ENCODE measurements at places on chromosomes 4 and X. TPM values are rescaled to one million over a fixed set of nuclear protein-coding genes. Genes with fewer than 3 reads are reported as not detected.

GRCh38 chr4:113766882-113767281 lies 5.3 kb upstream of the CAMK2D start:
- no peak for DNase-seq

DNA sequence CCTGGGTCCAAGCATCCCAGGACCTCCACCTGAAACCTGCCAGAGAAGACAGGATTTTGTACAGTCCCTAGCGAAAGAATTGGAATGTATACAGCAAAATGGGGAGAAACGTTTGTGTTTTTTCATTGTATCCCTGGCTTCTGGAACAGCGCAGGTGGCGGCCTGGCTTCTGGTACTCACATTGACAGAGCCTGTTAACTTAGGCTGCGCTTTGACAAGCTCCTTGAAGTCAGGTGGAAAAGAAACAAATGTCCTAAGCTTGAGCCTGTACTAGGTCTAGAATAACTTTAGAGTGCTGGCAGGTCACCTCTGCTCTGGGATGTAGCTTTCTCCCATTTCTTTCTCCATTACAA lies 343.7 kb upstream of the KLF3 start:
- no peak for DNase-seq

DNA sequence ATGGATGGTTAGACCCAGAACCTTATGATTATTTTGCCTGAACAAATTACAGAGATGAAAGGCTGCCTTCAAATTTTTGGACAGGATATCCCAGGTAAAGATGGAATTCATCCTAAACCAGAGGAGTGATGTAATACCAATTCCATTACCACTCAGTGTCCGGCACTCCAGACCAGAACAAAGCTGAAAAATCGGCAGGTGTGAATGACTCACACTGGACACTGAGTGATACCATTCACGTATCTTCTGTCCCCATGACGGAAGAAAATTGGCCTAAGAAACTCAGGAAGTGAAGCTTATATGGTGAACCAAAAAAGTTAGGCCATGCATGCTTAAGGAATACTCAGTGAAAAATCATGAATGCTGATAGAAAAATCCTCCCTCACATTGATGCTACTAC lies 34.5 kb downstream of the PALLD start:
- no peak for DNase-seq

GRCh38 chr4:53040459-53040815 lies 178.3 kb downstream of the RASL11B start:
- no peak for DNase-seq

DNA sequence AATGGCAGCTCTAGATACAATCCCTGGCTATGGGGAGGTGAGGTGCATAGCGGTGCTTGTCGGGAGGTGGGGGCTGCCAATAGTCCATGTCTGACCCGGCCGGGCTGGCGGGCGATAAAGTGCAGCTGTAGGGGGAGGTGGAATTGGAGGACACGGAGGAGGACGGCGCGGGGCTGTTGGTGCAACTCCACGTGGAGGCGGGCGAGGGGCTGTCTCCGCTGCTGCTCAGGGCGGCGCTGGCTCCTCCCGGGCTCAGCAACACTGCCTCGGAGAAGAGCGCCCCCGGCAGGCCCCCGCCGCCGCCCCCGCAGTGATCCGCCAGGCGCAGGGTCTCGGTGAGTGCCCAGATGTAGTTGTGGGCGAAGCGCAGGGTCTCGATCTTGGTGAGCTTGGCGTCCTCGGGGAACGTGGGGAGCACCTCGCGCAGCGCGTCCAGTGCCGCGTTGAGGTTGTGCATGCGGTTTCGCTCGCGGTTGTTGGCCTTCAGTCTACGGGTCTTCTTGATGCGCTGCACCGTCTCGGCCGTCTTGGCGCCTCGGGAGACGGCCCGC lies 1.3 kb downstream of the NEUROG2 start:
- no peak for DNase-seq

GRCh38 chrX:134908356-134908755 lies 82.4 kb upstream of the SMIM10 start:
- no peak for DNase-seq

- no peak for DNase-seq
Observed at GRCh38 chr4:139300431-139301112, 733 bp upstream of the NAA15 start.

DNA sequence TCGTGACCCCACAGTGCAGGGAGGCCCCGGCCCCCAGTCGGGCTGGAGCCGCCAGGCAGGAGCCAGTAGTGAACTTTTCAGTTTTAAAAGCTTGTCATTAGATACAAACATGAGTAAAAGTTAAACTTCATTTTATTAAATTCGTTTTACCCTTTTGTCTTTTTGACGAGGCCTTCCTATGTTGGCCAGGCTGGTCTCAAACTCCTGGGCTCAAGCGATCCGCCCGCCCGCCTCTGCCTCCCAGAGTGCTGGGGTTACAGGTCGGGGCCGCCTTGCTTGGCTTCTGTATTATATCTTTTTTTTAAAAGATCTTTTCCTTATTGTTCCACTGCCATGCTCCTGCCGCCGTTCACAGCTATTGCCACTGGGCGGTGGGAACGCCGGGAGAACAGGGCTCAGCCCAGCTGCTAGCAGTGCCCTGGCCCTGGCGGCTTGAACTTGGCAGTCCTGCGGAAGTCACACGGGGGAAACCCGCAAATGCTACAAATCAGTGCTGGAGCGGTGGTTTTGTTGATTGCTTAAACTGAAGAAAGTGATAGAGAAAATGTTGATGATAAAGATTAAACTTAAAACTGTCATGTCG lies 968 bp upstream of the NELFA start:
- peak; percentile 37 for DNase-seq

DNA sequence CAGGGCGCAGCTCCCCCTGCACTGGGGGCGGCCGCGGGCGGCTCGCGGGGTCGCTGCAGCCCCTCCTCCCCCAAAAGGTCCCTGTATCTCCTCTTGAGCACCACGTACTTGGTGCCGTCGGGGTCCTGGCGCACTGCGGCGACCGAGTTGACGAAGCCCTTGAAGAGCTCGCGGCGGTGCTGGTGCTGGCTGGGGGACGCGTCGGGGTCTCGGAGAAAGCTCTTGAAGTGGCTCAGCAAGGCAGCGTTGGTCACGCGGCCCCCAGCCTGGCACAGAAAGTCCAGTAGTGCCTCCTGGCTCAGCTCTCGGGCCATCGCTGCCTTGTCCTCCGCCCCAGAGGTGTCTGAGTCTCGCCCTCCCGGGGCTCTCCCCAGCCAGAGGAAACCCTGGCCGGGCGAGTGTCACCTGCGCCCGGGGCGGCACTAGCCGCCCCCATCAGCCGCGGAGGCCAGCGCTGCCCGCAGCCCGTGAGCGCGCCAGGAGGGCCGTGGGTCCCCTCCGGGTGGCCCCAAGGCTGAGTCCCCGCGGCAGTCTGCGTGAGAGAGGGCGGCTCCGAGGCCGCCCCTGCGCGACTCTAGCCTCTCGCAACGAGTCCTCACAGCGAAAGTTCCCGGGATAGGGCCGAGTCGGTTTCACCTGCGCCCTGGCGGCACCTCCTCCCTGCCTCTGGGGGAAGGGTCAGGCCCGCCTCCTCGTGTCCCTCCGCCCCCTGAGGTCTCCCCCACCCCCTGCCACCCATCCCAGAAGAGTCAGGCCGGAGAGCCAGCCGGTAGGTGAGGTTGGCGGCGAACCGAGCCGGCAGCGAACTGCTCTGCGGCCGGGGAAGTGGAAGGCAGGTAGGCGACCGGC lies at the start of gene SOWAHB:
Gene SOWAHB (minus strand): TSS at position 609 of the 849 bp plus-strand sequence. CDS start 295 bp downstream, at position 314.
- no peak for DNase-seq

DNA sequence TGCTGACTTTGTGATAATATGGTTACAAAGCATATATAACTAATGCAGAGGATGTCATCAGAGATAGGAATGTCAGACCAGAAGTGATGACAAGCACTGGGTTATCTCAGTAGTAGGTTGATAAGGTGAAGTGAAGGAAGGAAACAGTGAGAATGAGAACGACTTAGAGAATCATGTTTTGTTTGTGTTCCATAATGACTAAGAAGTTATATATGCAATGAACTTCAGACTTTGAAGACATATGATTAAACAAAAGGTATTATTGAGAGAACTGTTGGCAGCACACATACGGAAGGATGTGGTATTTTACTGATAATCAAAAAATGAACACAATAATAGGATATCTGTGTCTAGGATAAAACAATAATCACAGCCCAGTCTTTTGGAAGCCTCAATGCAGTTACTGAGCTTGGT lies 18.3 kb upstream of the HHIP start:
- DNase-seq, result no peak

DNA sequence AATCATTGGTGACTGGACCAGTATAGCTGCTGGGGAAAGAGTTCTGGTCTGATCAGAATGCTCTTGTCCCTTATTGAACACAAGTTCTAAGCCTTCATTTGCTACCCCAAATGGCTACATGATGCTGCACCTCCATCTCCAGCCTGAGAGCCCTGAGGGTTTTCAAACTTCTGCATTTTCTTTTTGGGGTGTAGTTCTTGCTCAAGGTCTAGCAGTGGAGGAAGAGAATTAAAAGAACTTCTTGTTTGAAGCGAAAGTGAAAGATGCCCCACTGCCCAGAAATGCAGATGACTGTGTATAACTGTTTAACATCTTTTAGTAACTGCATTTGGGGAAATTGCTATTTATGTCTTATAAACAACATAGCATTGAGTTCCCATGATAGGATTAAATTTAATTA lies 38.5 kb downstream of the LAMTOR3 start:
- DNase-seq, result no peak

GRCh38 chr4:185227713-185228278 lies 18.4 kb downstream of the SNX25 start:
- no peak for DNase-seq

DNA sequence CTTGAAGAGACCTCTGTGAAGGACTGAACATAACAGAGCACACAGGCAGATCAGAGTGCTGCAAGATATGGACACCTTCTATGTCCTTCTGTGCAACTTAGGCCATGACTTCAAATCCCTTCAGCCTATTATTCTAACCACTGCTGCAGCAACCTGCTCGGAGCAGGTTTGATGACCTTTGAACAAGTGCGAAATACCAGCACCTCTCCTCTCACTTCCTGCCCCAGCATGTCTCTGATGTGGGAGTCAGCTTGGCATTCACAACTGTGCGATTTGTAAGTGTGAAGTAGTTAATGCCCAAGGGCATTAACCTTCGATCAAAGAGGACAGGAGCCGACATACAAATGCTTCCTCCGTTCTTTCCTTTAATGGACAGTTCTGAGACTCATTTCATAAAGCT lies 1.6 kb upstream of the EXOC1 start:
- no peak for DNase-seq

GRCh38 chrX:121655276-121655675 lies 607.9 kb downstream of the GLUD2 start:
- DNase-seq, result no peak

- no peak for DNase-seq
Observed at GRCh38 chr4:95155759-95156451, 392.9 kb downstream of the UNC5C start.

- no peak for DNase-seq
Observed at GRCh38 chr4:107857741-107858140, 33.0 kb downstream of the SGMS2 start.

GRCh38 chr4:59102311-59102710 lies 1992.1 kb upstream of the IGFBP7 start:
- DNase-seq, result no peak

- no peak for DNase-seq
Observed at GRCh38 chr4:151582098-151582497, 173.1 kb downstream of the FHIP1A start.

DNA sequence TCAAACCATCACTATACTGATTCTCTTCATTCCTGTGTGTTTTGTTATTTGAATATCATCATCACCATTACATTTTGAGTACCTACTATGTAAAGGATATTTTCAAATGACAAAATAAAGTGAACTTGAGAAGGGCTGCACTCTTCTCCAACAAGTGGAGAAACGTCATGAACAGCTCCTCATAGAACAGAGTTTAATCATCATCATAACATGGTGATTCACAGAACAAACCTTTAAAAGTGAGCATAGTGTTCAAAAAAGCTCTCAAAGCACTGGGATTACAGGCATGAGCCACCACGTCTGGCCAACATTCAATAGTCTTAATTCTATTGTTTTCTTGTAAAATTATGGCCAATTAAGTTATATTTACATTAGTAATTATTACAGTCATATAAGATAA lies 993.9 kb downstream of the PDHA2 start:
- no peak for DNase-seq

DNA sequence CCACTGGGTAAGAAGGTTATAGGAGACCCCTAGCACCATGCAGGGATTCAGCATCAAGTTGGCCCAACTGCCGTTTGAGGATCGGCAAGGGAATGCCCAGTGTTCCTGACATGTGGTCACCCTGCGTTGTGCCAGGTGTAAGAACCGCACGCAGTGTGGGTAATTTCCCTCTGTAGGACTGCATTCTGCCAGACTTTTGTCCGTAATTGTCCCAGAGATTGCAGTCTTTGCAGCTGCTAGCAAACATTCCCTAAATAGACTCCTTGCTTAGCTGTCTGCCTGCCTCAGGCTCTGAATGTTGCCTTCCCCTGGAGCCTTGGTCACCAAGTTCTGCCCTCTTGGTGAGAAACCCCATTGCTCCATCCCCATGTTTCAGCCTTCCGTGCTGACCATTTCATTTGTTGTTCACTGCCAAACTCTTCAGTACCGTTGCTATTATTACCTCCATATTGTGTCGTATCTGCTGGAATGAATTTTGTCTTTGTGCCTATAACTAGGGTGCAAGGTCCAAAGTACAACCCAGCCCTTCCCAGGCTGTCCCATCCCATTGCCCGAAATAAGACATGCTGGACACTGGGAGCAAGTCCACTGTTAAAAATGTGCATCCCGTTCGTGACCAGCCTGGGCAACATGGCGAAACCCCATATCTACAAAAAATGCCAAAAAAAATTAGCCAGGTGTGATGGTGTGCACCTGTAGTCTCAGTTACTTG lies 53.8 kb upstream of the USP9X start:
- DNase-seq, result no peak

GRCh38 chr4:77911091-77911490 lies 48.5 kb downstream of the MRPL1 start:
- DNase-seq, result no peak

- DNase-seq, result no peak
Observed at GRCh38 chr4:123892368-123892976, 495.9 kb downstream of the SPRY1 start.

DNA sequence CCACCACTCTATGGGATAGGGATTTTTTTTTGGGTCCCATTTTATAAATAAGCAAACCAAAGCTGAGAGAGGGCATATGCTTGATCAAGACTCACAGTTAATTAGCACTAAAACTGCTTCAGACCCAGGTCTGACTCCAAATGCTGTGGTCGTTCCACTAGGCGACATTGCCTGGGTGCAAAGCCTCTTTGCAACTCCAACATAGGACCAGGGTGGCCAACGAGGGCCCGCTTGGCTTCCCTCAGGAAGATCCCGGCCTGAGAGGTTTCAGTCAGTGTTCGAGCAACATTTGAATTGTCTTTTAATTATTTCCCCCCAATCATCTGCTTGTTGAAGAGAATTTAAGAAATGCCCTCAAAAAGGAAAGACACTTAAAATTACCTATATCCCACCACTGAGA lies 11.2 kb downstream of the PJA1 start:
- DNase-seq, result no peak

COX7B2 gene
- total RNA-seq, result not detected

DGAT2L6 gene
- total RNA-seq, result not detected

SMIM31 gene
- not detected for total RNA-seq

GUCY1B1 gene
- total RNA-seq, result 0.09 TPM

GLOD5 gene
- not detected for total RNA-seq

PPP2R2C gene
- not detected for total RNA-seq

CYP4V2 gene
- 35.1 TPM for total RNA-seq

EVC2 gene
- total RNA-seq, result 1.1 TPM

Data from T-cell (primary cell).